ENCODE measurements at places on chromosomes 5 and 9.
A peak's percentile ranks its signal among the peaks of the same experiment; 100 is the strongest.

GRCh38 chr9:7984692-7985091, 185.1 kb upstream of the DMAC1 start:
- no peak for DNase-seq

GRCh38 chr9:134413890-134414623, 87.8 kb downstream of the RXRA start:
- no peak for DNase-seq

- peak; percentile 36 for DNase-seq
These were observed 28.4 kb upstream of the LRRC19 start for GRCh38 chr9:27033815-27034403.

DNA sequence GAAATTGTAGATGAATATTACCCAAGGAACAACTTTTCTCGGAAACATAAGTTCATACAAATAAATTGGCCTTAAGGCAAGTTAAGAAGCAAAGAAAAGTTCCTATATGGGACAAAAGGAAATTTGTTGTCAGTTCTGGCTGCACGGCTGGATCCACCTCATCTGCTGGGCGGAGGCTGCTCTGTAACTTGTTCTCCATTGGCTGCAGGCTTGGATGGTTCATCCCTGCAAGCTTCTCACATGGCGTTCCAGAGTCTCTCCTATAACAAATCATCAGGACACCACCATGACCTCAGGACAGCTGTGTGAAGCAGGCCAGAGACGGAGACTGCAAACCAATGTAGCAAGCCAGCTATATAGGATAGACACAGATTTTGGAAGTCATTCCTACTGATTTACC, 81.4 kb upstream of the DAB2 start:
- DNase-seq, result no peak

DNA sequence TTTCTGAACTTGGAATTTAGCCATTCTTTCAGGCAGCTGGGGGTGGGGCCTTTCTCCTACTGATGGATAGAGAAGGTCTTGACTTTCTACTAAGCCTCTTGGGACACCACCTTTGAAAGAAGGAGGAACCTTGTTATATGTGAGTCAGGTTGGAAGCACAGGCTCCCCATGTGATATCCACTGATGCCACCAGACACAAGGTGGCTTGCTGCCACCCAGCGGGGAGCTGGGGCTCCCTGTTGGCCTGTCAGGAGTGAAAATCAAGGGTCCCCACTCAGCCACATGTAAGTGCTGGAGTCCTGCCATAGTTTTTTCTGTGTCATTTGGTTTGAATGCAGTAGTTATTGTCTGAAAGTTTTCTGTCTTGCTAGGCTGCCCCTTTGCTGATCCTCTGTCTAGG, 252.4 kb upstream of the NFIL3 start:
- DNase-seq, result no peak

DNA sequence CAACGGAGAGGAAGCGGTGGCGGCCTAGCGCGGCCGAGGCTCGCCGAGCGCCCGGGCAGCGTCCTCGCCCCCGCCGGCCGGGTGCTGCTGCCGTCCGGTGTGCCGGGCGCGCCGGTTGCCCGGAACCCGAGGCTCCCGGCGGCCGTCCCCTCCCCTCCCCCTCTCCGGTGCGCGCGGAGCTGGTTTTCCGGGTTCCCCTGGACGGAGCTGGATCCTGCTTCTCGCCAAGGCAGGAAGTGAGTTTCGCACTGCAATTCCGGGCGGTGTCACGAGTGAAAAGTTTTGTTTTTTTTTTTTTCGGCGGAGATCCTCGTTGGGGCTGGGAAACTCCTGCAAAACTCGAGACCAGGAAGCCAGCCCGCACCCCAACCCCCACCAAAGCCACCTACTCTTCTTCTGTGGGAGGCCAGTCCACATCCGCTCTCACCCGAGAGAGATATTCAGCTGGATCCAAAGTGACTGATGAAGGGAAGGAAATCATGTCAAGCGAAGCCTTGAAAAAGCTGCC, at the start of gene ERBIN:
Gene ERBIN (plus strand): TSS at position 300 of the 508 bp plus-strand sequence. CDS start 66,144 bp downstream, outside the sequence.
- peak; percentile 64 for DNase-seq

Data from CD4-positive, alpha-beta T cell (primary cell).